NCI-H82 (cell line): ENCODE measurements at places on chromosomes 7 and 10.

DNA sequence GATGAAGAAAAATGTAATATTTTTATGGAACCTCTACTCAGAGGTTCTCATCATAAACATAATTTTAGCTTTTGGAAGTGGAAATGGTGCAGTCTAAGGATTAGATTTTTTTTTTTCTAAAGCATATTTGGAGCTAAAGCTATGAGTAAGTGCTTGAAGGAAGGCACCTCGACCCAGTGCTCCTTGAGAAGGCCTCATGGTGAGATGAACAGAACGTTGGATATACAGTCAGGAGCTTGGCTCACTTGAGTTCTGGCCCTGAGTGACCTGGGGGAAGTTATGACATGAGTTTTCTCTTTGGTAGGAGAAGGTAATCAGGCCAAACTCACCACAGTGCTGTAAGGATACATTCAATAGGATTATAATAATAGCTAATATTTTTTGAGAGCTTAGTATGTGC lies 163.3 kb downstream of the JCAD start:
- DNase-seq: no peak

DNA sequence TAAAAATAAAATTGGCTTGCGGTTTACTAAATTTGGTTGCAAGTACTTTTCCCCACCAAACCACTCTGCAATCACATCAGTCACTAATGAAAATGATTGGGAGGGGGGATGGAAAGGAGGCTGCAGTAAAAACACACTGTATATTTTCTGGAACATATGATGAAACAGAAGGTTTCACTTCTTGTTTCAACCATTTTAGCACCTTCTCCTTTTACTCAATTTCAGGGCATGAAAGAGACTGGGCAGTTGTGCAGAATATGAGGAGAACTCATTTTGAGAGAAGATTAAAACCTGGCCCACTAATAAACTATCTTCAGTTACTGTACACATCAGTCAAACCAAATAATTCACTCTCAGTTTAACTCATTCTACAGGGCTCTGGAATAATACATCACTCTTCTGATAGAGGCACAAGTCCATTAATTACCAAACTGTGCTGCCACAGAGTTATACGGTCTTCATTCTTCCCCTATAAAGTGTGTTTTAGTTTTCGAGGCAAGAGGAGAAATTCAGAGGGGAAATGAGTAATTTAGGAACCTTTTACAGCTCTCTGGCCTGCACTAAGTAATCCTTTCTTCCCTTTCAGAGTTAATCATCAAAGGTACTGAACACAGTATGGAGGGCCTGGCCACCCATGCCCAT lies 25.5 kb downstream of the JAZF1 start:
- DNase-seq: no peak

DNA sequence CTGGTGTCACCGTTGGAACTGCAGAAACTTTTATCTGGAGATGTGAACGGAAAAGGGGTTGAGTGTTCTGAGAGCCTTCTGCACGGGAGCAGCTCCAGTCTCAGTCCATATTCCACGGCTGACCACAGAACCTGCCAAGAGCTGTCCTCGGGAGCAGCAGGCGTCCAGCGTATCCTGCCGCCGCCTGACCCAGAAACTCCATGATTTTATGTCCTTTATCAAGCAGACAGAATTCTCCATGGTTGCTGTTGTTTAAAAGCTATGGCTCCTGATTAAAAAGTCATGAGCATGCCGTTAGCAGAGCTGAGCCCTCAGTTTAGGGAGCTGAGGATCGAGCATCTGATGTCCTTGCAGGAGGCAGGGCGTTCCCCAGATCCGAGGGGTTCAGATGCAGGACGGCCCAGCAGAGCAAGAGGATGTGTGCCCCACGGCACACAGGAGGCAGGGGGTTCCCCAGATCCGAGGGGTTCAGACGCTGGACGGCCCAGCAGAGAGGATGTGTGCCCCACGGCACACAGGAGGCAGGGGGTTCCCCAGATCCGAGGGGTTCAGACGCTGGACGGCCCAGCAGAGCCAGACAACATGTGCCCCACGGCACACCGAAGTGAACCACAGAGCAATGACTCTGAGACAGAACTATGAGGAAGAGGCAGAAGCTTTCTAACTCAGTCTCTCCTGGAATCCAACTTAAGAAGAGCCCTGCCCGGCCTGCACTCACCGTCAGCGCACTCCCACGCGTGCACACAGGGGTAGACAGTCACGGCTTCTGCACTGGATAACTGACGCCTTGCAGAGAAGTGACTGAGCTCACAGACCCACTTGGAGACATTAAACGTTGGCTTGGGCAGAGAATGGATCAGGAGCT lies 96.4 kb downstream of the WDR37 start:
- no peak for DNase-seq

DNA sequence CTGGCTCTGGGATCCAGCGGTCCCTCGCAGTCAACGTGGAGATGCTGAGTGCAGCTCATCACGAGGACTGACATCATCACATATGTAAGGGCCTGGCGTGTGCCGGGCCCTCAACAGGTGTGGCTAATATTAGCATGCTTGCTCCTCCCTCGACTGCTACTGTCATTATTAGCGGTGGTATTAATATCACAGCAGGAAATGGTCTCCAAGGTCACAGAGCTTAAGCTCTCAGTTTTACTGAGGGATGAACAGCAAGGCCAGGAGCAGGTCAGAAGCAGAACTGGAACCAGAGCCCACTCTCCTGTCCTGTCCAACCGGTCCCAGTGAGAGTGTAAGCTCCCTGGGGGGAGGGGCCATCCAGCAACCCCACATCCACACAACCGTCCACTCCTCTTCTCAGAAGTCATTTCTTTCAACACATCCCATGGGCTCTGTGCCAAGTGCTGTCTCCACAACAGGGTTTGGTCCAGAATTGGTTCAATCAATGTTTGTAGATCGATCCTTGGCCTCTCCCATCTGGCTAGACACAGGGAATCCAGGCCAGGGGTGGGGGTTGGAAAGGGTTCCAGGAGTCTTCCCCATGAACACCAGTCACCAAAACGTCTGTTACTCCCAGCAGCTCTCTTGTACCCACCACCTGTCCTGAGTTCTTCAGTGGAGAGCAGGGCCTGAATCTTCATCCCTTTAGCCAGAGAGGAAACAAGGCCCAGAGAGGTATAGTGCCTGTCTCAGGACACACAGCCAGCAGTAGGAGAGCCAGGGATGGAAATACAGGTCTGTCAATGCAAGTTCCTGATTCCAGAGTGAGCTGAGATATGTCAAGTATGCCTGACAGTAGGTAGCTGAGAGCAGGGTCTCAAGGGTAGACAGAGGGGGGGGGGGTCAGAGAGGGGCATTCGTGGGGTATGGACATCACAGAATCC lies 45.3 kb upstream of the ZMIZ1 start:
- DNase-seq: no peak
